Renal pelvis (tissue), 12 donors: ENCODE measurements at places on chromosomes 12 and 14. TPM values are rescaled to one million over a fixed set of nuclear protein-coding genes. Genes with fewer than 3 reads are reported as not detected.
A peak's percentile ranks its signal among the peaks of the same experiment; 100 is the strongest.

The PRIMA1 gene
- polyA plus RNA-seq: 1.6 TPM

The TBX3 gene
- polyA plus RNA-seq: 74.4 TPM

The GLIPR1L1 gene
- polyA plus RNA-seq: 0.21 TPM

The LHX5 gene
- not detected for polyA plus RNA-seq

The POTEM gene
- not detected for polyA plus RNA-seq

The KLRK1 gene
- polyA plus RNA-seq: 0.97 TPM

DNA sequence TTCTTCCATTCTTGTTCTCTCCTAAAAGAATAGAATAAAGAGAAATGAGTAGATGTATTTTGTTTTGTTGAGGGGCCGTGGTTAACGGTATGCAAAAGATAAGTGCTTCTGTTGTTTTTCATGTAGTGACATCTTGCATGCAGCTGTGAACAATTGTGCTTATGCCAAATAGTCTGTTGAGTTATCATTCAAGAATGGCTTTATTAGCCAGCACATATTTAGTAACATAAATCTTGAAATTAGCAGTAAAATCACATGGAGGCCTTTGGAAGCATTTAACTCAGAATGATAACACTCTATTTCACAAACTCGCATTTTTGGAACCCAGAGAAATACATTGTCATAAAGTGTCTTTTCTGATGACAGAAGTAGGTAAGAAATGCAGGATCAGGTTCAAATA is 1772.0 kb upstream of the FLRT2 start:
- DNase-seq: no peak

GRCh38 chr12:10771132-10771733 is 31.2 kb downstream of the TAS2R7 start:
- DNase-seq: peak; percentile 12

DNA sequence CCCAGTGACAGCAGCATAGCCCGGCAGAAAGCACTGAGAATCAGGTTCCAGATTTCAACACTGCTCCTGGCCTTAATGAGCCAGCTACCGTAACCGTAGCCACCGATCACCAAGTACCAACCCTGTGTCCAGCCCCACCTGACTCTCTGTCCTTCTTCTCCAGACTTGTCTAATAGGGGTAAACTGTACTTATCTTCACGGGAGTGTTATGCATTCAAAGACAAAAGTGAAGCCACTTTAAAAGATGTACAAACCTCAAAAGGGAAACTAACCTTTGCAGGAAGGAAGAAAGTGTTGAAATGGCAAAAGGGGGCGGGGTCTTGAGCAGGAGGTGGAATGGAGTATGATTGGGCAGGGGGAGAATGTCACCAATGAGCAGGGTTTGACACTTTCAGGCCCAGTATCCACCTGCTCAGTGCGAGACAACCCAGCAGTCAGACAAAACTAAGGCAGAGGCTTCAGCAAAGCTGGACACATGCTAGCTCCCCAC is 226.1 kb downstream of the CHST11 start:
- no peak for DNase-seq

- DNase-seq: no peak
These were observed at the start of gene ARHGEF40 for GRCh38 chr14:21070083-21070609. TSS of gene ARHGEF40 (plus strand) at chr14:21070304. CDS start at chr14:21070397, 93 bp downstream.

GRCh38 chr14:105139831-105140239 is 28.7 kb downstream of the JAG2 start:
- DNase-seq: no peak

- no peak for DNase-seq
These were observed 1095.1 kb downstream of the BCL11B start for GRCh38 chr14:98176892-98177291.

DNA sequence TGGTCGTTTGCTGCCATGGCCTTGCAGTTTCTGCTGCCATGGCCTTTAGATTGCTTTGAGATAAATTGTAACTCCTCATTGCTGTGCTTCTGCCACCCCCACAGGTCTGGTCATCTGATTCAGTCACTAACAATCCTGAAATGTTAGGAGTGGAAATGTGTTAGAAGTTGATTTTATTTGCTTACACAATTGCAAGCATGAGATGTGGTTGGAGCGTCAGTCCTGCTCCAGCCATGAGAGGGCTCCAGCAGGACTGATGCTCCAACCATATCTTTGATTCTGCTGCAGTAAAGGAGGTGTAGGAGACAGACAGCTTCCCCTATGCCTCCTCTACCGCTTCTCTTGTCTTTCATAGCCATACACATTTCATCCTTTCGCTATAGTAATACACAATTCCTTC is 226.8 kb upstream of the RGS6 start:
- DNase-seq: no peak

DNA sequence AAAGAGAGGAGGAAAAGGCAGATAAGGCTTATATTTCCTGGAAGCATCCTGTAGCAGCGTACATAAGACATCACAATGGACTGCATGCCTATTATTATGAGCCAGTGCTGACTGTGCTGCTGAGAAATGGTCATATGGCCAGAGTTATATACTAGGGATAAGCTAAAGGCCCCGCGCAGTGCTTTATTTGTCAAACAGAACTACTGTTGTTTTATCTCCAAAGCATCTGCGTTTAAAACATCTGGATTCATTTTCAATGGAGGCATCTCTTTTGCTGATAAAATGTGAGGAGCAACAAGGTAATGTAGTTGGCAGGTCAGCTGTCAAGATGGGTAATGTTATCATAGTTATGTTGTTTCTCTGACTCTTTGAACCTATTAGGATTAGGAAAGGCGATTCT is 28.0 kb upstream of the LMNTD1 start:
- no peak for DNase-seq

DNA sequence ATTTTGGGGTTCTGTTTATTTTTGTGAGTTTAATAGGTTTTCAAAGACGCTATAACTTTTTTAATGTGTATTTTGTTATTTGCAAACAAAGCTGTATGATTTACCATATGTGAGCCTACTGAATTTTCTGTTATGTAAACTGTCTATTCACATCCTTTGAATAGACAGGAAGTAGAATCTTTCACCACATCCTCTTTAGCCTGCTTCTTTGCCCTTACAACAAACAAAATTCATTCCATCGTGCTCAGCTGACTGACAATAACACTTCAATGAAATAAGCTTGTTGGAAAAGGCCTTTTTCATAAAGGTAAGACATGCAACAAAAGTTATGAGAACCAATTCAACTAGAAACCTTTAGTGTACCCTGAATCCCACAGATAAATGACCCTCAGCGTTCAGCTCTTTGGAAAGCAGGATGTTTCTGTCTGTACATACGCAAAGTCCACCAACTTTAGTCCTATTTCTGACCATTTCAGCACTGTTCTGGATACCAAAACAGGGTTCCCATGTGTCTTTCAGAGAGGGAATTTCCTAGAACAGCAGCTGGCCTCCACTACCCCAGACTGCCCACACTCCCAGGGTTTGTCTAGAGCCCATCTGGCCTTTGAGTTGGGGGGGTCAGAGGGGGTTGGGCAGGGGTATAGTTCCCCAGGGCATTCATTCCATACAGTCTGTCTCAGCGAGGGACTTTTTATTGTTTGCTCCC is 71.3 kb downstream of the DUSP6 start:
- DNase-seq: no peak

DNA sequence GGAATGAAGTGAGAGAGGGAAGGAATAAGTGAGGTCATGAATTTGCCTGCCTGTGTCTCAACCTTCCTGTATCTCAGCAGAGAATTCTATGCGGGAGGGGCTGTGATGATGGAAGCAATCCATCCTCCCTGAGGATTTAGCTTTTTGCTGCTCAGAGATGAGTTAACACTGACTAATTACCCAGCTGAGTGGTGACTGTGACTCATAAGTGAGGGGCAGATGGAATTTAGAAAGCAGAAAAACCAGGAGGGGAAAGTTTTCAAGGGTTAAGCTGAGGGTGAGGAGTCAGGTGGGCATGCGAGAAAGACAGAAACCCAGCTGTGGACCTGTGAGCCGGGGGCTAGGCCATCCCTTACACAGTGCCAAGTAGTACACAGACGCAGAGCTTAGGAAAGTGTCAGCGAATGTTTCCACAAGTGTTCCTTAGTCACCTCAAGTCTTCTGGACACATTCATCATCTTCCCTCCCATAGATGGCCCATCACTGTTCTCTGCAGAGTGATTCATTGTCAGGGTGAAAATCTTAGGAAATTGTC is 277.9 kb downstream of the IPO8 start:
- no peak for DNase-seq

DNA sequence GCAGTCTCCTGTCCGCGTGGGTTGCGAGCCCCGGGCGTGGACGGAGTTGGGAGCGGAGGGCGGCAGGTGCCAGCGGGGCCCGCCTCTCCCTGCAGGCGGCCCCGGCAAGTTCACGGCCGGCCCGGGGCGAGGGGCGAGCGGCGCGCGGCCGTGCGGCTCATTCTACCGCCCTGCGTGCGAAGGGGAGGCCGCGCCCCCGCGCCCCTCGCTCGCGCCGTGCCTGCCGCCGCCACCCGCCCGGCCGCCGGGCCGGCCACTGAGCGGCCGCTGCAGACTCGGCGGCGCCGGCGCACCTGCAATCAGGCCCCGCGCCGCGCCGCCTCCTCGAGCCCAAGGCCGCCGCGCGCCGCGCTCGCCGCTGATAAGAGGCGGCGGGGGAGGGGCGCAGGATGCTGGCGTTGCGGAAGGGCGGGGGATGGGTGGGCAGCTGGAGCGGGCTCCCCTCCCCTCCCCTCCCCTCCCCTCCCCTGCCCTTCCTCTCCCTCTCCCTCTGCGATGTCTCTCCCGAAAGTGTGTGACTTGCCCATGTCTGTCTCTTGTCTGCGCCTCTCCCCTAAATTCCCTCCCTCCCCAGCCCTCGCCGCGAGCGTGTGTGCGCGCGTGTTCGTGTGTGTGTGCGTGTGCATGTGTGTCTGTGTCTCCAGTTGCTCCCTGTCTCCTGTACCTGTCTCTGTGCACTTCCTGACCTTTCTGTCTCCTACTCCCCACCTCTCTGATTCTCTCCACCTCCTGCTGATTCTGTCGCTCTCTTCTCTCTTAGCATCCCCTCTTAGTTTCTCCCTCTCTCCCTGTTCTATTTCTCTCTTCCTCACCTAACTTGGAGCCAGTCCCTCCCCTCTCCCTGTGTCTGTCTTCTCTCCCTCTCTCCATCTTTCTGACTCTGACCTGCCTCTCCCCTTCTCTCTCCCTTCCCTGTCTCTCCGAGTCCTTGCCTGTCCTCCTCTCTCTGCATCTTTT is 768.1 kb upstream of the TBX3 start:
- peak; percentile 57 for DNase-seq

- DNase-seq: no peak
These were observed 2.1 kb downstream of the SIX6 start for GRCh38 chr14:60510951-60511599.

GRCh38 chr14:100031506-100032281 is 33.5 kb upstream of the EVL start:
- no peak for DNase-seq

DNA sequence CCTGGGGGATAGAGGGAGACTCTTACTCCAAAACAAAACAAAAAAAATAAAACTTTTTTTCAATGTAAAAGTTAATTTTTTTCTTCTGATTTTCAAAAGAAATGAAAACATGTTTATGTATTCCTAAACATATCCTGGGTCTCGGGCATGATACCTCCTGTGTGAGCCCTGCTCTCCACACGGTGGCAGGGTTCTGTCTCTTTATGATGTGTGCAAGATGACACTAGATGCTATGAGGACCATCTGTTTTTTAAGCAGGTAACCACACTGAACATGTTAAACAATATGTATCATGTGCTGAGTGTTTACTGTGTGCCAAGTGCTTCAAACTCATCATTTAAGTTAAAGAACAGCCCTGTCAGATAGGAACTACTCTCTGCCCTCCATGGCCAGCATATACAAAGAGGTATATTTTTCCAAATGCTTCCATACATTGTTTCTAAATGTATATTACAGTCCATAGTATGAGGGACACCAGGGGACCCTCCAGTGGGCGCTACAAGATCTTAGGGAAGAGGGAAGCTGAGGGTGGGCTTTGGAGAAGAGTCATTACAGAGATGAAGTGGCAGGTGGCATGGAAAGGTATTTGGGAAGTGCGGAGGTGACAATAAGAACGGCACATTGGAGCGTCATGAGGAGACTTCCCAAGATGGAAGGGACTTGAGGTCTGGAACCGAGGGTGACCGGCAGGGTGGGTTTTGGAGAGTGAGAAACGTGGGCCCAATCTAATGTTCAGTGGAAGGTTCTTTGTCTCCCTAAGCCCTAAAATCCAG is 28.5 kb downstream of the FOS start:
- no peak for DNase-seq

DNA sequence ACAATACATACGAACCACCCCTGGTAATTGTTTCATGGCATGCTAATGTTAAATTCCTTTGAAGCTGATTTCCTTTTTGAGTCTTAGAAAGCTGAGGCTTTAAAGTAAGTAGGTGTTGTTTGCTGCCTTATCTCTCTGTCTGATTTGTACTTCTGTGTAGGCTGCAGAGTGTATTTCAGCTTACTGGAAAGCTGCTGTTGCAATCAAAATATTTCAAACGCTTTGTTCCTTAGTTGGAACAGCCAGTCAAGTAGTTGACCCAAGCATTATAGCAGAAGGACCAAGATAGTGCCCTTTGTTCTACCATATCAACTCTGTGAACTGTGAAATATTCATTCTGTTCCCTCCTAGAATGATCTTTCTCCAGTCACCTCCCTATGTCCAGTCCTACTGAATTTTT is 3.1 kb downstream of the PKP2 start:
- DNase-seq: no peak

GRCh38 chr12:131466306-131466705 is 244.6 kb upstream of the SFSWAP start:
- no peak for DNase-seq

DNA sequence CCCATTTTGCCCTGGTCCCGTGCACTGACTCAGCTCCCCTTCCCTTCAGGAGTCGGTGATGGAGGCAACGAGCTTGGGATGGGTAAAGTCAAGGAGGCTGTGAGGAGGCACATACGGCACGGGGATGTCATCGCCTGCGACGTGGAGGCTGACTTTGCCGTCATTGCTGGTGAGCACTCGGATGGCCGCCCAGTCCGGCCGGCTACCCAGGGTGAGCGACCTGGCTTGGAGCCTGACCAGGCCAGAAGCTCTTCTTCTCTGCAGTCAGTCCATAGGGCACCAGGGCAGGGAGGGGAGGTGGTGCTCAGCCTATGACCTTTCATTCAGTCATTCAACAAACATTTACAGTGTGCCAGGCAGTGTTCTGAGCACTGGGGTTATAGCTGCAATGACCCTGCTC is 39.8 kb downstream of the GPR68 start:
- no peak for DNase-seq

DNA sequence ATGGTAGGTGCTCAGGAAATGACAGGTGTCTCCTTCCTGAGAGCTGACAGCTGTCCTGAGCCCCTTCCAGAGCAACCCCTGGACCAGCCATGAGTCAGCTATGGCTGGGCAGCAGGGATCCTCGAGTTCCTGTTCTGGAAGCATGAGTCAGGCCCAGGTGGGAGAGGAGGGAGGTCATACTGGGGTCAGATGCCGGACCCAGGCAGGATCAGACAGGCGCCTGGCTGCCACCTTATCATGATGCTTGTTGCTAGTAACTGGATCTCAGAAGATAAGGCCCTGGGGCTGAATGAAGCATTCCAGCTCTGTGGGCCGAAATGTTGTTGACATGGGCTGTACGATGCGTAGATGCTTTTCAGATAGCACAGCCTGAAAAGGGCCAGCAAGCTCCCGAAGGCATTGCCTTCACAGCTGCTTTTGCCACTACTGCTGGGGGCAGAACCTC is 17.4 kb upstream of the KRT7 start:
- DNase-seq: no peak

- no peak for DNase-seq
These were observed 1.1 kb downstream of the PPP4R4 start for GRCh38 chr14:94175011-94175745.
